ENCODE measurements at places on chromosomes 4 and X.

- DNase-seq, result no peak
These were observed 49.3 kb upstream of the EOLA2 start for GRCh38 chrX:149987613-149988012.

- DNase-seq, result no peak
These were observed 24.6 kb upstream of the ARMCX4 start for GRCh38 chrX:101460669-101461068.

DNA sequence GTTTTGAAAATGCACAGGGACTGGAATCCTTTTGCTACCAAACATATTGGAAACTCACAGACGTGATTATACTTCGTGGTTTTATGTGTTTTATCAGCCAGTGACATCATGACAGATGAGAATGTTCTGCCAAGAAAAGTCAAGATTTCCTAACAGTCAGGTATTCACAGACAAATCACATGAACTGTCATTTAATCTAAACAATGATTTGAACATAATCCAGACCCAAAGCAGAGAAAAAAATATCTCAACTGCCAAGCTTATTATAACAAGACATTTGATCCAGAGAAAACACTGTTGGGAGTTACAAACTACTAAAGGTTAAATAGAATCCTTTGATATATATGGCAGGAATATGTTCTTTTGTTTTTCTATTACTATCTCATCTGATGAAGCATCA lies 635.9 kb upstream of the FRG1 start:
- no peak for DNase-seq

DNA sequence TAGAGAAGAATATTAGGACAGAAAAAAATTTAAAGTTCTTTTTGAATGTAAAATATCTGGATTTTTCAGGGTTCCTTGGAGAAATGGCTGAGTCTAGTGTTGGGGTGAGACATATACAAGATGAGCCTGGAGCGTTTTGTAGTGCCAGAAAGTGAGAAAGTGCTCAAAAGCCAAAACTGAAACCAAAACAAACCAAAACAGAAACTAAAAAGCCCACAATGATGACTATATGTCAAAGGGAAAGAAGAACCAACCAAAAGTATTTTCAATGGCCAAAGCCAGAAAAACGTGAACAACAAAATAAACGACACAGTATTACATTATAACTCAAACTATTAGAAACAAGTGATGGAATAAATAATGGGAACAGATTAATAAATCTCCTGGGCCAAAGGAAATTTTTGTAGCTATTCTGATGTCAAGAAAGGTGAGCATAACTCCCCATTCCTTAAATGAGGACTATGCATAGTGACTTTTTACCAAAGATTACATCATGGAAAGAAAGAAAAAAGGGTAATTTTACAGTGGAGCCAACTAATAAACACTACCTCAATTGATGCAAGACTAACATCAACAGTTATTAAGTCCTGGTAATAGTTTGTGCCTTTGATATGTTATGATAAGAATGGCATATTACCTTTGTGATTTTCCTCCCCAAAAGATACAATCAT lies 1137.6 kb downstream of the C4orf33 start:
- DNase-seq, result no peak

DNA sequence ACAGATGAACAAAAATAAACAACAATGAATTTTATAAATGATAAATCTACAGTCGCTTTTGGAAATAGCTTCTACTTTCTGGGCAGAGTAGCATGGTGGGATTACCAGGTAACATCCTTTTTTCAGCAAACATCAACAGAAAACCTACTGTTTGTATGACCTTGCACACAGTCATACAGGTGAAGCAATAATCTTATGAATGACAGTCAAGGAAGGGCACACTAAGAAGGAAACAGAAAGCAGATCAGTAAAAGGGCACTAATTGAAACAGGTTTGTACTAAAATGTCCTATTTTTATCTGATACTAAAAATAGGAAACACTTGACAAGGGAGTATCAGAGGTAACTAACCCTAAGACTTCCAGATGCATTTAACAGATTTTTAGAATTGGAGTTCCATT lies 108.9 kb downstream of the DLG3 start:
- no peak for DNase-seq

GRCh38 chrX:125175991-125176584 lies 143.6 kb upstream of the TEX13C start:
- DNase-seq, result no peak

GRCh38 chr4:36082817-36083216 lies 161.5 kb downstream of the ARAP2 start:
- DNase-seq, result no peak

DNA sequence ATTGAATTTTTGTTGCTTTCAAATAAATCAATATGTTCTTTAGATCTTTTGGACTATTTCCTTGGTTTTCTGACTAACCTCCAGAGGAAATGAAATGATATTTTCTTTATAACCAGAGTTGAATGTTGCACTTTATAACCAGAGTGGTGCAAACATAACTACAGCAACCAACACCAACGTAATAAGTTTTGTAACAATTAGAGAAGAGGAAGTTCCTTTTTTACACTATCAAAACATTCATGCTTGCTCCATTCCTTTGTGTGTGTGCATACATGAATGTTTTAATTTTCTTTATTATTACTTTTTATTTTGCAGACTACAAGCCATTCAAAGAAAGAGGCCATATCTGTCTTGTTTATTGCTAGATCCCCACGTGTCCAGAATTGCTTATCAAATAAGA lies 193.0 kb upstream of the PPP3CA start:
- no peak for DNase-seq

- DNase-seq, result no peak
These were observed 305.4 kb downstream of the PCDH18 start for GRCh38 chr4:137226900-137227299.

All from stimulated activated CD8-positive, alpha-beta memory T cell treated with anti-CD3 and anti-CD28 coated beads, Interleukin-4, amount 100 ng/mL, for 48 hours (primary cell).